ENCODE measurements at places on chromosomes 2 and 18.

GRCh38 chr2:237944302-237944701 lies 22.5 kb upstream of the UBE2F start:
- no peak for DNase-seq

GRCh38 chr2:47008381-47009252 lies 93.0 kb upstream of the MCFD2 start:
- DNase-seq, result no peak

GRCh38 chr2:200483729-200484198 lies 26.1 kb downstream of the KCTD18 start:
- DNase-seq, result no peak

GRCh38 chr2:73931531-73932500 lies 5.1 kb downstream of the DGUOK start:
- DNase-seq, result peak; percentile 34

- DNase-seq, result no peak
These were observed 106.4 kb downstream of the ACOXL start for GRCh38 chr2:110838657-110839384.

DNA sequence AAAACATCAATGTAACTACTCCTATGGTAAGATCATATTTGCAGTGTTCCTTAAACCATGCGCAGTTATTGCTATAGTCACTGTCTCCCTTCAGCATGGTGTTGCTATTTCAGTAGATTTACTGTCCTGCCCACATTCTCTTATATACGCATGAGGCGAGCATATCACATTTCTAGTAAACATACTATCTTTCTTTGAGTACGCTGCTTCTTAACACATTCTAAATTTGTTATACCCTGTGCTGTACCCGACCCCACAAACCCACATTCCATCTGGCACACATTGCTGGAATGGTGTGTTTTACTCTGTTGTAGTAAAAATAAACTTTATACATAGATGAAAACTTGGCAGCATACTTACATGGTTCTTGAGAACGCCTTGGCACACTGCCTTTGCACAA lies 163.3 kb downstream of the QPCT start:
- no peak for DNase-seq

- peak; percentile 26 for DNase-seq
These were observed 64.2 kb downstream of the RBM43 start for GRCh38 chr2:151197184-151198108.

DNA sequence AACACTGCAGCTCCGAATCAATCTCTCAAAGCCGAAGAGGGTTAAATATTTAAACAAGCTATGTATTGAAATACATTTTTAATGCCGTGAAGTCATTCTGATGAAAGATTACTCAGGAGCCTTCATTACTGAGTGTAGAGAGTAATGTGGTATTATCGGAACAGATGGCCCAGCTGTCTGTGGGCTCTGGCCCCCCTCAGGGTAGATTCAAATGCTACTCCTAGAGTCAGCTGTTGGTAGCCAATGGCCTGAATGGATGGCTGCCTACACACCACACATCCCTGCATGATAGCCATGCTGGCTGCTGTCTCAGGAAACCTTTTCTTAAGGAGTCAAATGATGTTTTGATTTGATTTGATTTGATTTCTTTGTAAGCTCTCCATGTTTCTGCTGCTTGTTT lies 732.3 kb upstream of the CELF4 start:
- DNase-seq, result no peak

DNA sequence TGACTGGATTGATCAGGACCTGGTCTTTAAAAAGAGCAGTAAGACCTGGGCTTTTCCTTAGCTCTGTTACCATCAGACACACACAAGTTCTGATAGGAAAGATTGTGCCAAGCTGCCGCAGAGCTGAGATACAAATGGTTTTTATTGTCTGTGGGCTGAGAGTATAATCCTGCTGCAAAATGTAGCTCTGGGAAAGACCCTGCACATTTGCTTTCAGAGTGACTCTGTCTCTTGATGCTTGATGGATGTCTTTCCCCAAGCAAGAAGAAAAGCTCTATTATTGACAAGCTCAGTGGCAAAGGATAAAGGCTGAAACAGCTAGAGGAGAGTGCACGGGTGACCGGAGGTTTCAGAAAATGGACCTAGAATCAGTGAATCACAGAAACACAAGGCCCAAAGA lies 95.3 kb upstream of the PARD3B start:
- no peak for DNase-seq

- no peak for DNase-seq
These were observed 100.2 kb downstream of the STPG4 start for GRCh38 chr2:47054868-47055267.

- no peak for DNase-seq
These were observed at the start of gene ABHD1 for GRCh38 chr2:27123302-27124150. Gene ABHD1 (plus strand): TSS chr2:27123815. CDS start chr2:27123949, 134 bp downstream.
